Stimulated activated CD4-positive, alpha-beta T cell treated with anti-CD3 and anti-CD28 coated beads, Interleukin-2, amount 100 ng/mL, for 24 hours (primary cell): ENCODE measurements at places on chromosomes 13 and 19.

DNA sequence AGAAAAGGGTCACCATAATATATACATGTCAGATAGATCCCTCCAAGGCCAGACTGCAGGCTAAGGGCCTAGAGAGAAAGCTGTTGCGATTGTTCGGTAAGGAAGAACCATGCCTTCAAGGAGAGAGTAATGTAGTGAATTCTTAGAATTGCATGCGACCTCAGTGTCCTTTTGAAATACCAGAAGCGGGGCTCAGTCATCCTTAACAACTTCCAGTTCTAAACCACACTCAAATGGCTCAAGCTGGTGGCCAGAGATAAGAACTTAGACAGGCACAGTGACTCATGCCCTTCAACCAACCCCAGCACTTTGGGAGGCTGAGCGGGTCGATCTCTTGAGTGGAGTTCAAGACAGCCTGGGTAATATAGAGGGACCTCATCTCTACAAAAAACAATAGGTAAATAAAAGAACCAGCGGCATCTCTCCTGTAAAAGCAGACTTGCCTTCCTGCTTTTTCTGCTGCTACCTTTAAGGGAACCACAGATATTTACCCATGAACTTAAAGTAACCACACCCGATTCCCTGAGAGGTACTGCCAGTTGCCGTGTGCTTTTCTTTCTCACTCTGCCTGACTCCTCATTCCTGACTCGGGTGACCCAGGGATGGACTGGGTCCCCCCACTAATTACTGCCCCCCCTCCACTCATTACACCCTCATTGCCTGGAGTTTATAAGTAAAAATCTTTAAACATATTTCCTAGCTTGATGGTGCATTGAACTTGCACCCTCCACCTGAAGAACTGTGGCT, 15.4 kb upstream of the SIGLEC6 start:
- no peak for DNase-seq

DNA sequence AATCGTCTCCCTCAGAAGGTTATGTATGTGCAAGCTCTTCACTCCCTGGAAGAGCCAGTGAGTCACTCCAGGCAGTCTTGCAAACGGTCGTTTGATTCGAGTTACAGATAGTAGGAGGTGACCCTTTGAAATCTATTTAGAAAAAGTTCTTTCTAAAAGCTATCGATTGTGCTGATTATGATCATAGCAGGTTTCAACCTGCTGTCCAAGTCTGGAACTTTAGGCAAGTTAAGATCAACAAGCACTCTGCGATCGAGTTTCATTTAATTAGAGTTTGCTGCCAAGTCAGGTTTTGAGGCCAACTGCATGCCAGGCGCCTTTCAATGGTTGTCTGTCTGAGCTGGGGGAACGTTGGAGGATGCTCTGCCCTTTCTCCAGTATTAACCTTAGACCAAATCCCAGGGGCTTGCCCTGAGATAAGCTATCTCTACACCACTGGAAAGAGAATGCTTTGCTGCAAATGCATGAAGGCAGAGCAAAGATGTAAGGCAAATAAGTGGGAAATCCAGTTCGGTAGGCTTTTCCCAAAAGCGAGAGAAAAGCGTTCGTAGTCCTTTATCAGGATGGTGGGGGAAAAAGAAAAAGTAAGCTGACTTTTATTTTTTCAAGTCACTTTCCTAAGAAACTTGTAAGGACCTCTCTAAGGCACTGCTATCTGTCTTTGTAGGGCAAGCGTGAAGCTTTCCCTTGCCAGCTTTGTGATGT, 287.5 kb downstream of the ATP8A2 start:
- no peak for DNase-seq

GRCh38 chr19:38848299-38849146, 1.3 kb downstream of the HNRNPL start:
- DNase-seq, result no peak

DNA sequence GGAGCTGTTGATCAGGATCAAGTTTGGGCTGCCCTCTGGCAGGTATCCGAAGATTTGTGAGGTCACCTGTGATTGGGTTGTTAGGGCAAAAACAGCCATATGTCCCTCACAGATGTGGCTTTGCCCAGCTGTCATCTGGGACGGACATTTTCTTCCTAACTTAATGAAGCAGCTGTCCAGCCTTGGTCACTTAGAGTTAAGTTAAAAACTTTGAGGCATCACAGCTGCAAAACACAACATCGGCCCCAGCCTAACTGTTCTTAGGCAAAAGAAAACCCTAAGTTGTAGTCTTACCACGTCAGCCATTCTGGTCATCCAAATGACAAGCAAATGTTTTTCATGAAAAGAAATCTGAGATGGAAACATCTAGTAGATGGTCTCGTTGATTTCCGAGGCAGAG, 318.4 kb downstream of the DCLK1 start:
- DNase-seq, result no peak

- DNase-seq, result peak; percentile 85
Measured at GRCh38 chr19:3154957-3155736, 19.3 kb downstream of the GNA15 start.

GRCh38 chr19:36421749-36422481, 3.5 kb upstream of the ZFP82 start:
- DNase-seq, result no peak

DNA sequence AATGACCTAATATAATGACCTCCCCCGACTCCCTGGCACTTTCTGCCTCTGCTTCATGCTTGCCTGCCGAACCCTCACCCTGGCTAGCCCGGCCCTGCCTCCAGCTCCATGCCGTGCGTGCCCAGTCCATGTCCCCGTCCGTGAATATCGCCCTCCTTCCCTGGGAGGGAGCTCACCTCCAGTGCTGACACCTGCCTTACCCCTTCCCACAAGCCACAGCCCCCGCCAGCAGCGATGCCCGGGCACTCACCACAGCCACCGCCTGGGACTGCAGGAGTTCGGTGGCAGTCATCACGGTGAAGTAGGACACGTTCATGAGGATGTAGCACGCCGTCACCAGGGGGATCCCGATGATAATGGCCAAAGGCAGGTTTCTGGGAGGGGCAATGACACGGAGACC, 10.0 kb downstream of the SLC7A9 start:
- no peak for DNase-seq

DNA sequence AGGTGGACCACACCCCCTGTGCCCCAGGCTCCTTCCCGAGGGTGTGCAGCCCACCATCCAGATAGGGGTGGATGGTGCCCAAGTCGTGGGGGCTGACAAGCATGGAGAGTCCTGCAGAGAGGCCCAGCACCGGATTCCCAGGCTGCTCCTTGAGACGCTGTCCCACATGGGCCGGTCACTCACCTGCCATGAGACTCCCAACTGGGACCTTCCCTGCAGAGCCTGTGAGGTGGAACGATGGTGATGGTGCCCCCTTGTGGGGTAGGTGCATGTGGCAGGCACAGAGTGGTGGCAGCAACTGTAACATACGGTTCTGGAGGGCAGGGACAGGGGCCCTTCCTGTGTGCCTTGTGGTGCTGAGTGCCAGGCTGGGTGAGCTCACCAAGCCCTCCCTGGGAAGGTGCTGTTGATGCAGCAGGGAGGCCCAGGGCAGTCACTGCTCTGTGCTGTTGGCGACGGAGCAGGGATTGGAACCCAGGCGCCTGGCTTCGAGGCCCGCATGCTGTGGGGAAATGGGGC, 33.1 kb downstream of the PPP1R37 start:
- DNase-seq, result peak; percentile 79

GRCh38 chr13:49042476-49042875, 66.8 kb downstream of the FNDC3A start:
- no peak for DNase-seq

GRCh38 chr13:43528992-43529391, 257.8 kb downstream of the ENOX1 start:
- DNase-seq, result no peak

- no peak for DNase-seq
Measured at GRCh38 chr13:110249326-110249725, 57.6 kb downstream of the COL4A1 start.

DNA sequence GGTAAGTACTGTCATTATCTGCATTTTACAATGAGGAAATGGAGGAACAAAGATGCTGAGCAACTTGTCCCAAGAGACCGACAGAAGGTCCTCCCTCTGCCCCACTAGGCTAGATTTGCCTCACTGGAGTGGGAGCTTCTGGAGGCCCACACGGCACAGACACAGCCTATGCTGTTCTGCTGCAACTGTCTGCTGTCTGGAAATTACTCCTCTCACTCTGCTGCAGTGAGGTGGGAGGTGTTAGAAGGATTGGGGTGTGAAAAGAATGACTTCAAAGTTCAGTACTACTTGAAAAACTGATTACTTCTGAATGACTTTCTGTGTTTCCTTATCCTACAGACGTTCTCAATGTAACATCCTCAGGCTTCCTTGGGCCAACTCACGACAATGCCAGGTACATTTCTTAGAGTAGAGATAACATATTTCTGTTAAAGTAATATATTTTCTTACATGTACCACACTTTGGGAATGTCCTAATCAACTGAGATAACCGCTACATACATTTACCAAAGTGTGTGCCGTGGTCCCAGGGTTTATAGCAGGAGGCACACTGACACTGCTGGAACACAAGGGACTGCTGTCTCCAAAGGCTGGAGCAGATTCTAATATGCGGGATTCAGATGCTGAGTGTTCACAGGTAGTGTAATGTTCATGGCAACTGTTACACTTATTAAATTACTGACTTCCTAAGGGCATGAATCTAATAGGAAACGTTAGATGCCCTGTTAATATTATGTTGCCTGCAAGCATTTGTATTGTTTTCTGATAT, 53.5 kb upstream of the WASF3 start:
- DNase-seq, result peak; percentile 21

GRCh38 chr19:56137405-56137804, 3.7 kb upstream of the ZNF444 start:
- no peak for DNase-seq

DNA sequence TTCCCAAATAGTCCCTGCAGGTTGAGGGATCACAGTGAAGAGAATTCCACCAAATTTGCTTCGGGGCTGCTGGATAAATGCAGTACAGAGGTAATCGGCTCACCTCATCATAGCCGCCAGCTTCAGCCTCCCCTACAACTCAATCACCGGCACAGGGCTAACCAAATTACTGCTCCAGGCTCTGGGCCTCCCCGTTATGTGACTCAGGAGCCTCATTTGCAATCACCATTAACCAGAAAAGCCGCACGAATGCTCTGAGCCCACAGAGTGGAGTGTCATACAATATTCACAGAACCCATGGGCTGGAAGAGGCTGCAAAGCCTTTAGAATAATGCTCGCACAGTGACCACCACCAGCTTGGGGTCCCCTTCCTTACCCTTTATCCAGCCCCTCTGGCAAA, 4.9 kb downstream of the SIAH3 start:
- no peak for DNase-seq

DNA sequence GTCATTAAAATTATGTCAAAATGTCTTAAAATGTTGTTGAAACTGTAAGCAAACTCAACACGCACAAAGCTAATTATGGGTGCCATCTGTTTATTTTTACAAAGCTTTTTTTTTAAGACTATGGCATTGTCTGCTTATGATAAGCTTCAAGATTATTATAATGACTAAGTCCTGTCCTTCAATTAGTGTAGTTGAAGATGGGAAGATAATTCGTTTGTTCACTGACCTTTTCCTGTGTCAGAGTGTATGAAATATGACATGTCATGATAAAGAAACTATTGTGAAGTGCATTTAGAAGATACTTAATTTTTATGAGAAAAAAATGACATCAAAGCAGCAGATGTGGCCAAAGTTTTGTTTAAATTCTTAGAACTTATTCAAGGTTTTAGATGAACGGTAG, 211.3 kb downstream of the PCCA start:
- no peak for DNase-seq

DNA sequence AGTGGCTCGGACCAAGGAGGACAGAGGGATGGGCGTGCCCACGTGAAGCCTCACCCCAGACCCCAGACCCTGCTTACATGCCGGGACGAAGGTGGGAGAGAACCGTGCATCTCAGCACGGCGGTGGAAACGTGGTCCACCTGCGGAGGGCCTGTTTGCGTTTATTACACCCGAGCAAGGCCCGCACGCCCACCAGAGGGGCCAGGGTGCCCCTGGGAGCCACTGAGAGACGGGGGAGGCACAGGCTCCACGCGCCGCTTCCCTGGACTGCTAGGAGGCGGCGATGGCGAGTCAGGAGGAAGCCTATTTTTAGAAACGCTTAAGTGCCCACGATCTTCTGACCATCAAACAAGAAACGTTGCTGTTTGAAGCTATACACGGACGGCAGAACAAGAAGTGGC, 80.7 kb downstream of the ATP11A start:
- no peak for DNase-seq

DNA sequence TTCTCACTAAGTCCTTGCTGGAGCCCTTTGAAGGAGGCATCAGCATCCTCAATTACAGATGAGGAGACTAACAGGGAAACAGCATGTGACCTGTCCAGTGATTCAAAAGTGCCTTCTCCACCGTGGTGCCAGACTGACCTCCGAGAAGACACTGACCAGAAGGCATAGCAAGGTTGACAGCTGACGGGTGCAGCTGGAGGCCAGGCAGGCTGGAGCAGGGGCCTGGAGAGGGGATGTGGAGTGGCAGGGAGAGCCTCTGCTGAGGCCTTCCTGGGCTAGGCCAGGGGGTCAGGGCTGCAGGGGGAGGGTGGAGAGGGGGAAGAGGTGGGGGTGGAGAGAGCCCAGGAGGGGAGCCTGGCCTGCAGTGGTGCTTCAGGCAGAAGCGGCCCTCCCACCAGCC, 66.3 kb downstream of the KCTD15 start:
- DNase-seq, result no peak

DNA sequence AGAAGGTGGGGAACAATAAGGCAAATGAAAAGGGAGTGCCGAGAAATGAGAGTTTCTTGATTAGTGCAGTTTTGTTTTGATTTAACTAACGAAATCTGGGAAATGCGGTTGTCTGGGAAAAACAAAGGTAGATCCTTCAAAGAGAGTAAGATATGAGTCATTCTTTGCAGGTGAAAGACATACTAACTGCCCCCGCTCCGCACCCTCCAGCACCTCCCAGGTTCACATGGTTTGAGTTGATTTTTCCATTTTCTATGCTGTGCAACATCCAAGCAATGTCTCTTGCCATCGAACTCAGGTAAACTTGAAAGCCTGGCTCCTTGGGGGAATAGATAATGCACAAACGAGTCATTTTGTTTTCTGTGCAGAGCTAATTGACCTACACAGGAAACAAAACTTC, 84.1 kb upstream of the KLF12 start:
- DNase-seq, result peak; percentile 15

DNA sequence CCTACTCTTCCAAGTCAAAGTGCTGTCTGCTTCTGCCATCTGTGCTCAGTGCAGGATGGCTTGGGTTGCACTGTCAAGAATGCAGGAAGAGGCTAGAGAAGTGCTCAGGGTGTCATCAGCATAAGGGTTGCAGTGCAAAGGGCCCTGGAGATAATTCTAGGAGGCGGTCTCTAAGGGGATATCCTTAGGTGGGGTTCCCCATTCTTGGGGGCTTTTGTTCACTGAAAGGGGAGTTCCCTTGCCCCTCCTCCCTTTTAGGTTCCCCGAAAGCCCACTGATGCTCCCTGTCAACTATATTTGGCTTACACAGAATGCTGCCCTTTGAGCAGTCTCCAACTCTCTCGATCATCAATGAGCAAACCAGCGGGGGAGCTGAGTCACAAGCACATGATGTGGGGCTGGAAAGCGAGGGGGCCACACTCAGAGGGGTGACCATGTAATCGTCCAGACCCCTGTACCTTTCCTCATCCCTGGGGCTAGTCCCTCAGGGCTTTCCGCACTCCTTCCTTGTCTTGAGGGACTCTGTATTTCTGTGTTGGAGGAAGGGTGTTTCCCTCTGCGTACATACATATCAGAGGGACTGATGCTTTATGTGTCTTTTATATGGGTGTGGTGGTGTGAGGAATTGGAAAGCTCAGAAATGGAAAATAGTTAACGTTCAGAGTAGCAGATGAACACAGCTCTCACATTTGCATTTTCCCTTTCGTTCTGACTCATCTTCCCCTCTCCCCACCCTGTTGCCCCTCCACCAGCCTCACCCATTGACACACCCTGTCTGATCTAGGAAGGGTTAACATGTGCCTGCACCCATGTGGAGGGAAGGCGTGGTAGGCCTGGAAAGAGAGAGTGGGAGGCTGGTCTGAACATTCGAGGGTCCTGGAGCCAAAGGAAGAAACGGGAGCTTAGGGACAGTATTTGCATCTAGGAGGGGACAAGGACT, 6.7 kb downstream of the ZBTB32 start:
- DNase-seq, result peak; percentile 65
